ENCODE measurements at places on chromosomes 5 and 9.

- peak; percentile 4 for DNase-seq
Measured at GRCh38 chr5:54212331-54212730, 98.0 kb downstream of the ARL15 start.

GRCh38 chr5:111782216-111782615, 25.2 kb upstream of the NREP start:
- no peak for DNase-seq

DNA sequence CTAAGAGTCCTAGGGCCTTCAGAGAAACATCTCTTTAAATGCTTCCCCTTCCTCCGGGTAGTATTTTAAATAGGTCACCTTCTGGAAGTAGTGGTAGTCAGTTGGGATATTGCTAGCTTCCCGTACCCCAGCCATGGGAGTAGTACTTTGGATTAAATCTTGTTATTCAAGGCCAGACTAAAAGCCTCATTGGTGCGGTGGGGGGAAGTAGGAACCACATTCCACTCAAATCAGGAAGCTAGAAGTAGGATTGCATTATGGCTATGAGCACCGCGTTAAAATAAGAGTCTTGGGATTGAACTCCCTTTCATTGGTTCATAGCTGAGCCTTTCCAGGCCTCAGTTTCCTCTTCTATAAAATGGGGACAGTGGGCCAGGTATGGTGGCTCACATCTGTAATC, 6.7 kb downstream of the KCNIP1 start:
- DNase-seq: no peak

DNA sequence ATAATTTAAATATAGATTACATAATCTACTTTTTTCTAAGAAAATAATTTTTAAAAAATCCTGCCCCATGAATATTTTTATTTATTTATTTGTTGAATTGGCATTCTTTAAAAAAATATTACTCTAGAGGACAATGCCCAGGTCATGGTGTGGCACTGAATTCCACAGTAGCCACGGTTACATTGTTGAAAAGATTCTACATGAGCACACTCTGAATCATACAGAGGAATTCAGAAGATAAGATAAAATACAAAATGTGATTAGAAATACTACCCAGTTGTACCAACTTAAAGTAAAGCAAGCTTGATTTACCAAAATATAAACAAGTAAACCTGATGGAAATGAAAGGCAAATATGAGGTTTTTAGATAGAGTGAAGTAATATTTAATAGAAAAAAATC, 183.7 kb downstream of the HCN1 start:
- DNase-seq: peak; percentile 8

DNA sequence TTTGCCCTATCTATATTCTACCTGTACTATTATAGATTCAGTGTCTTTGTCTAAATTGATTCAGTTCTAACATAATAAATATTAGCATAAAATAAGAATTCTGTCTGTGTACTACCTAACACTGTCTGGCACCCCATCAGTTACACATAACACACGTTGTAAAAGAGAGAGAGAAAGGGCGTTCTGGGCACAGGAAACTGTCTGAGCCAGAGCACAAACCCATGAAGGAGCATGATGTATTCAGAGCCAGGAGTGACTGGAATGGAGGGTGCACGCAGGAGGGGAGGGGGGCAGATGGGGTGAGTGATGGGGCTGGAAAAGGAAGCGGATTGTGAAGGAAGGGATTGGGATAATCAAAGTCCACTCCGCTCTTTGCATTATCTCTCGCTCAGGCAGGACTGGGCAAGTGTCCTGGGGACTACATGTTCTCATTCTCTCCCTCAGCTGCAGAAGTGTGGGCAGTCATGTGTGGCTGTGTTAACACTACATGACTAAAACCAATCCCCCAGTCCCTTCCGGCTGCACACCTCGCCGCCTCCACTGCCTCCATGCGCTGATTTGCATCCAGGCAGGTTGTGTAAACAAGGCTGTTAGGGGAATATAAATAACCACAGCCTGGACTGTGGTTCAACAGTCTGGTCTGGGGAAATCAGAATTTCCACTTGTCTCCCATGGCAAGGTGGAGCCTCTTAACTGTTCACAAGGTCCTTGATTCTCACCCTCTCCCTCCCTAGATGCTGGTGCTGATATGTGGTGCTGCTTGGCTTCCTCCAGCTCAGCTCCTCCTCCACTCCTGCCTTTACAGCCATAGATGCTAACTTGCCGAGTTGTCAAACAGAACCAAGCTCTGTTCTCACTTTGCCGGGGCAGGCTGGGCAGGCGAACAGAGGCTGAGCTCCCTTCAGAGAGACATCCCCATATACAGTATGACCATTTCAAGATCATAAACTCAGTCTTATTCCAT, 367.5 kb upstream of the BRINP1 start:
- no peak for DNase-seq

DNA sequence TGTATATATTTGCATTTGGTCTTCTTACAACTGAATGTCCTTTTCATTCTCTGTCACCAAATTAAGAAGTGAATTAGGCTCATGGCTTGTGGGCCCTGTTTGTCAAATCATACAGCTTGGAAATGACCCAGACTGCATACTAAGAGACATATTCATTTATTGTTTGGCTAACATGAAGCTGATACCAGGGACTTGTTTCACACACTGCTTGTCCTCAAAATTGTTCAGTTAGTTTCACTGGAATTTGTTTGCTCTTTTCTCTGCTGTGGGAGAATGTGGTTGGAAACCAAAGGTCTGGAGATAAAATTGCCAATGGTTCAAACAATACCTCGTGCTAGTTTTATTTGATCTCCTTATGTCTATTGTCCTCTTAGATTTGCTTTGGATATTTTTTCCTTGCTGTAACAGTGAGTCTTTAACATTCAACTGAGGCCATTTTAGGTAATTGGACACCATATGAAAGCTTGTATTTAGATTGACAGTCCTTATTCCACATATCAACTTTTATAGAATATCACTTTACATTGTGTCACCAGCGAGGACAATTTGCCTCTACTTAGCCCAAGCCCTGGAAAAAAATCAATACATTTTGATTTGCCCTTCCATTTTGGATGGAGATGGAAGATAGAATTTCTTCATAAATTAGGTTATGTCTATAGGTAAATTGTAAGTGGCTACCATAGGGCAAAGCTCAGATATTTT, 144.3 kb upstream of the MTAP start:
- DNase-seq: no peak

- DNase-seq: no peak
Measured at GRCh38 chr5:168002116-168002515, 289.3 kb upstream of the WWC1 start.

DNA sequence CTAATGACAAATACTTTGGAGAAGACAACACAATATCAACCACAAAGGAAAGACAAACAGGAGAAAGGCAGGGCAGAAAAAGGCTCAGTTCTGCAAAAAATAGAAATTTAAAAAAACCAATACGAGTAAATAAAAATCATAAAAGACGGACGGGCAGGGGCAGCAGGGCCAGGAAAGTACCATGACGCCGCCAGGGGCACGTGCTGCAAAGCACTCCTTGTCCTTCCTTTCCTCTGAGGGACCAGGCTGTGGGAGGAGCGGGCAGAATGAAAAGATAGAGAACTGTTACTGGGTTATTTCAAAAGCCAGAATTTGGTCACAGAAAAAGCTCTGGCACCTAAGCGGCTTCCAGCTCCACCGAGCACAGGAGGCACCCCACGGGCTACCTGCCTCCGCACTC, 53.9 kb downstream of the HABP4 start:
- no peak for DNase-seq

- no peak for DNase-seq
Measured at GRCh38 chr5:128974567-128974966, 9.3 kb downstream of the SLC27A6 start.

DNA sequence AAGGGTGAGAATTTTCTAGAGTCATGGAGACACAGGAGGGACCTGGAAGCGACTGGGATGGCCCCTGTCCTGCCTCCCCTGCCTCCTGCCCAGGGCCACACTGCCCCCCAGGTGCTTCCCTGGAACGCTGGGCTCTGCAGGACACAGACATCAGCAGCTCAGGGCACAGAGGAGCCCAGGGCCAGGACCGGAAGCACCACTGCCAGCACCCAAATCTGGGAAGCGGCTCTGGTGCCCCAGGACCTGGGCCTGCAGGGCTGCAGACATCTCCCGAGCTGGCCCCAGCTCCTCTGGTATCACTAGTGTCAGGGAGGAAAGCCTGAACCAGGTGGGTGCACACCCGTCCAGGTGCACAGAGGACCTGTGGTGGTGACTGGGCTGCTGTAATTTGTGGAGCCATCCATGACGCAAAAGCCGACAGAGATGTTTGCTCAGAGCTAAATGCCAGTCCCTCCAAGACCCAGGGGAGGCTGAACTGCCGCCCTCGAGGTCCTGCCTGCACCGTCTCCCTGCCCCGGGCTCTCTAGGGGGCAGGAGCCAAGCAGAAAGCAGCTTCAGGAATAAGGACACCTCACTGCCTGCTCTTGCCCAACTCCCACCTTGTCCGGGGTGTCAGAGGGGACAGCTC, 46.0 kb upstream of the SIMC1 start:
- no peak for DNase-seq

DNA sequence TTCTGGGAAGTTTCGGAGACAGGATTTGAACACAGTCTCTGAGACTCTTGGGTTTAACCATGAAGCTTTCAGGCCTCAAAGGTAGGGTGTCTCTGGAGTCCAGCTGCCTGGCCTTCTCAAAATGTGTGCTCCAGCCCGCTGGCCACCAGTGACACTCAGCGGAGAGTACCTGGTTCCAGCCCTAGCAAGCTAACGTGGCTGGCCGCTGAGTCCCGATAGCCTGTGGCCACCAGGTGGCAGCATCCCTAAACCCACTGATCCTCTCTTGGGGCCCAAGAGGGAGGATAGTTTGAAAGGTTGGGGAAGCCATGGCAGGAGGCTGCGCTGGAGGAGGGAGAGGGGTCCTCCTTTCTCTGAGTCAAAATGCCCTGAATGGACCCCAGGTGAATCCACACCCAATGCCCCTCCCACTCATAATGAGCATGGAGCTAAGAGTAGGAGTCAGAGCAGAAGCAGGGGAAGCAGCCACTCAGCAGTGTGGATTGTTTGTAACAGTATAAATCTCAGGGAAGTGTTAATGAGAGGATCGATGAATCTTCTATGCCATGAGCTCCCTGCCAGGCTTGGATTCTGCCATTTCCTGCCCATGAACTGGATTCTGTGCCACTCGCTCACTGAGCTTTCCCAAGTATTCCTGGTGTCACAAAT, 5.4 kb upstream of the TIFAB start:
- peak; percentile 68 for DNase-seq

- DNase-seq: peak; percentile 95
Measured at GRCh38 chr5:149497357-149497756, 53.9 kb downstream of the CSNK1A1 start.

DNA sequence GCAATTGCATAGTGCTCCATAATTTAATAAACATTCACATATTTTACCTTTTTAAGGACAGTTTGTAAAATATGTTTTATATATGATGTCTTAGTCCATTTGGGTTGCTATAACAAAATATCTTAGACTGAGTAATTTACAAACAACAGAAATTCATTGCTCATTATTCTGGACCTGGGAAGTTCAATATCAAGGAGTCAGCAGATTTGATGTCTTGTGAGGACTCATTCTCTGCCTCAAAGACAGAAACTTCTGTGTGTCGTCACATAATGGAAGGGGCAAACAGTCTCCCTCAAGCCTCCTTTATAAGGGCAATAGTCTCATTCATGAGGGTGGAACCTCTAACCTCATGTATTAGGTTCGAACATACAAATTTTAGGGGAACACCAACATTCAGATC, 455.9 kb downstream of the TAF11L14 start:
- no peak for DNase-seq

DNA sequence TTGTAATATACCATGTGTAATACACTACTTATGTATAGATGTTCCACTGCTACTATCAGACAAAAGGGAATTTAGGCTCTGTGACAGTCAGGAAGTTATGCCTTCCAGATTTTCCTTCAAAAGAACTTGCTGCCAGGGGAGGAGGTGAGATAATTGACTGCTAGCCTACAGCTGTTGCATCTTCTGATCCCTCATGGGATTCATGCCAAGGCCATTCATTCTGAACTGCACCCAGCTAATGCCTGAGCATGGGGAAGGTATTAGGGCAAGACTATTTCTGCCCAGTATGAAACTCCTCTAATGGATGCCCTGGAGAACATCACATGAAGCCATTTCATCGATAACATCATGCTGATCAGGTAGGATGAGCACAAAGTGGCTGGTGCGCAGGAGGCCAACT, 746.5 kb upstream of the ZNF608 start:
- DNase-seq: no peak

DNA sequence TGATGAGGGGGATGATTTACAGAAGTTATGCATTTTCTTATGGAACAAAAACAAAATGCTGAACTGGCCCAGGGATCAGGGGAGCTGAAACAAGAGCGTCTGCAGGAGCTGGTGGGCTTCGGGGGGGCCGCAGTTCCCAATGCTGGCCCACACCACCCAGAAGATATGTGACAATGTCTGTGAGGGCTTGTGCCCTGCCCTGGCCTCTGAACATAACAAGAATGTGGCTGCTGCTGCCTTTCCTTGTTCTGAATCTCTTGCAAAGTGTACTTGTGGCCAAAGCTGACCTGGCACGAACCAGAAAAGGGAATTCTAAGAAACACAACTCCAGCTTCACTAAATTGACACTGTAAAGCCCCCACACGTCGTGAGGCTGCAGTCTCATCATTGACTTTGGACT, 66.7 kb downstream of the SEC61B start:
- no peak for DNase-seq

DNA sequence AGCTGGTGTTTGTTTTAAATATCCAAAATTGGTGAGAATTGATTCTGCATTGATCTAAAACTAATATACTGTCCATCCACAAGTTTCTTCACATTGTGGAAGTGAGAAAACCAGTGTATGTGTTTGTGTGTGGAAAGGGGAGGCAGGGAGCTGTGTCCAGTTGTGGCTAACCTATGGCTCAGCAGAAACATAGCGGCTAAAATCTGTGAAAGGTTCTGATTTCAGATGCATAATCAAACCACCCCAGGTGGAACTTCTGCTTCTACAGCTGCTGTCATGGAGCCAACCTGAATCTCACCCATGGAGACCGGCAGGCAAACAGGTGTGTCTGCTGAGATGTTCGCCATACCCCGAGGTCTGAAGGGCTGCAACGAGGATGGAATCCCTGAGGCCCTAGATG, at the start of gene TAF11L14:
TSS of gene TAF11L14 (plus strand) at position 301 of the 400 bp plus-strand sequence.
- DNase-seq: no peak

- DNase-seq: no peak
Measured at GRCh38 chr5:52961274-52961681, 27.9 kb upstream of the ITGA2 start.

- DNase-seq: peak; percentile 74
Measured at GRCh38 chr9:99345942-99346341, 123.9 kb downstream of the SEC61B start.

Measured in ELR (cell line).